ENCODE measurements at places on chromosomes 2 and 18.
A peak's percentile ranks its signal among the peaks of the same experiment; 100 is the strongest.

DNA sequence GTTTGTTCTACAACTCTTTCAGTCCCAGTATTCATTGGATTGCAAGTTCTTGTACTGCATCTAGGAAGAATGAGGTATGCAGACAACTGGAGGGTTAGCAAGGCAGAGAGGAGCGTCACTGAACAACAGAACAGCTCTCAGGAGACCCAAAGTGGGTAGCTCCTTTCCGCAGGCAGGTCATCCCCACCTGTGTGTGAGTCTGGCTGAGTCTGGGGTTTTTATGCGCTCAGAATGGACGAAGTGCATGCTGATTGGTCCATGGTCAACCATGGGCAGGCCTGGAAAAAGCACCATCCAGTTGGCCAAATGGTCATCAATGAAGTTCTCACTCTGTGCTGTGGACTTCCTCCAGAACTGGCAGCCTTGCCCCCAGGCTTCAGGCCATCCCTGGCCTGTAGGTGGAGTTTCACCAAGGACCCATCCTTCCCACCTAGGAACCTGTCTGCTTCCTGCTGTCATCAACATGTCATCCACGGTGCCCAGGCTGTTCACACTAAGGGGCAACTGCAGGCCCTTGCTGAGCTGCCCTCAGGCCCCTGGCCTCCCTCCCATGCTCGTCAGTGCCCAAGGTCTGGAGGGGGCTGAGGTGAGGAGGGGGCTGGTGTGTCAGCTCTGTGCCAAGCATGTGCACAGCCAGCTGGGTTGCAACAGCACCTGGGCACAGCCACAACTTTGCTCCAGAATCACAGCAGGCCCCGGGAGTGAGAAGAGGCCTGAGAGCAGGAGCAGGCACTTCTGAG lies 11.1 kb upstream of the TFCP2L1 start:
- no peak for DNase-seq

DNA sequence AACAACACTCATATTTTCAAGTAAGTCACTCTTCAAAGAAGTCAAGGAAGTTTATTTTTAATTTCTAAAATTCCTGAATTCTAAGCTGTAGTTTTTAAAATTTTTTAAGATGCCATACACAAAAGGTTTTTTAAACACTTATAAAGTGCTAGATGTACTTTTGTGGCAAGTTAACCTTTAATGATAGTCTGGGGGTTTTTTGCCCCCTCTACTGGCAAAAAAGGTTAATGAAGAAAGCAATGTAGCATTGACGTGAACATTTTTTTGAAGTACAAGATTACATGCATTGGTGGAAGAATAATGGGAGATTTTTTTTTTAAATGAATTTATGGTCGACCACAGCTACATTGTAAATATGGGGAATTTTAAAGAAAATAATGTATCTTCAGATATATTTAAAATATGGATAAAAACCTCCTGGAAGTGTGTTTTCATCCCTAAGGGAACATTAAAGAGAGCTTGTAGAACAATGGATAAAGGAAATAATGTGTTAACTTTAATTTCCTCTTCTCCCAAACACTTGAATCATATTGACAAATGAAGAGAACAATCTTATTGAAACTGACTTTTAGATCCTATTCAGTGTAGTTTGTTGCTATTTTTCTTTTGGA lies 12.6 kb downstream of the ITPRID2 start:
- peak; percentile 70 for DNase-seq

- no peak for DNase-seq
Observed at GRCh38 chr2:232053777-232054176, 92.3 kb downstream of the DIS3L2 start.

DNA sequence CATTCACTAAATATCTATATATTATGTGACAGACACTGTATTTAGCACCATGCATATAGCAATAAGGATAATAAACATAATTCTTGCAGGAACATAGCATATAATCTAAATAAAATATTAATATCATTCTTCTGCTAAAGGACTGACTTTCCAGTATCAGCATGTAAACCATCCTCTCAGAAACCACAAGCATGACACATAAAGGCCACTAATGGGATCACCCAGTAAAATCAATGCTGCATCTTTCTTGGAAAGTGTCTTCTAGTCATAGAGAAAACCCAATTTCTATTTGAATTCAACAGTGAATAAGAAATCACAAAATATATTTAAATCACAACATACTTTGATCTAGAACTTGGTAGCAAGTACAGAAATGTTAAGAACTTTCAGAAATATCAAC lies 5.8 kb upstream of the LRP1B start:
- no peak for DNase-seq

DNA sequence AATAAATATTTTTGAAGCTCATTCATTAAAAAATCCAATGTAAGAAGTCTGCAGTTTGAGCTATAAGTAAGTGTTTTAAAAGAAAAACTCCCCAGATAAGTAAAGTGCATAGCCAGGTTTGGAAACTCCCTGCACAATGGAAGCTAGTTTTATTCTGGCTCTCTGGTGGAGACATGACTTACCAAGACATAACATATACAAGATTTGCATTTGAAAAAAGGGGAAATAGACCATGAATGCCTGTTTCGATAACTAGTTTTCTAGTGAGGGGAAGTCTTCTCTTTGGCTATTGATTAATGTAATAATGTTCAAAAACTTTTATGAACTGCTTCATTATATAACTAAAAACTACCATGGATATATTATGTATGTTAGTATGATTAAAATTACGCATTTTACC lies 435.2 kb downstream of the ARHGAP15 start:
- no peak for DNase-seq

All from astrocyte of the hippocampus (primary cell).